Glutamatergic neuron (in vitro differentiated cells): ENCODE measurements at places on chromosomes 4 and X. TPM values are rescaled to one million over a fixed set of nuclear protein-coding genes. Genes with fewer than 3 reads are reported as not detected.
A peak's percentile ranks its signal among the peaks of the same experiment; 100 is the strongest.

Gene IL15
- total RNA-seq = not detected

Gene KLHL34
- 0.15 TPM for total RNA-seq

Gene PDGFRA
- 14.1 TPM for total RNA-seq

Gene TCEAL5
- total RNA-seq = 8.7 TPM

Gene SPATA4
- total RNA-seq = not detected

Gene DIPK2B
- total RNA-seq = not detected

Gene RIBC1
- total RNA-seq = 0.64 TPM

Gene GPR82
- not detected for total RNA-seq

Gene WDR17
- total RNA-seq = 6.3 TPM

GRCh38 chr4:128571747-128572146 lies 237.8 kb upstream of the JADE1 start:
- DNase-seq = no peak

DNA sequence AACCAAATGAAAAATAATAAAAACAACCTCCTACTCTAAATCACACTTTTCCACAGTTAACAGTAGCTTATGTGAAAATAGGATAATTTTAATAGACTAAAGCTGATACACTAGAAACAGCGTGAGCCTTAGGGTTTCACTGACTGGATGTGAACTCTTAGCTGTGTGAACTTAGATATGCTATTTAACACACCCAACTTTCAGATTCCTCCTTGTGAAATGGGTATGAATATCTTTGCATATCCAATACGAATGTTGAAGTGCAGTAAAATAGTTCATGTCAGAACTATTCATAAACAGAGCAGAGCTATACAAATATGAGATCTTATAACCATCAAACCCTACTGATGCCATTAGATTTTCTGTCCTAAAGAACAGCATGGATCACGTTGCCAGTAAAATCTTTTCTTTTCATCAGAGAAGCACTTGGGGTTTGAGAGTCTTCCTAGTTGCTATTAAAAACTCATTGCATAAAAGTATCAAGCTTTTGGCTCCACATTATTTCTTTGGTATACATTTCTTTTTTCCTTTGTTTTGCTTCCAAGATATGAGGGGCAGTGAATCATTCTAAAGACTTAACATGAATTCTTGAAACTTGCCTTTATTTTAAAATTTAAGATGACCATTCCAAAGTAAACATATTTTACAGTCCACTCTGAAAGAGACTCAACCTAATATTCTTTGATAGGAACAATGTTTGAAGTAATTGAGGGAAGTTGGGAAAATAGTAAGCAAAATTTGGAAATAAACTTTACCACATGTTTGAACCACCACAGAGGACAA lies 102.4 kb downstream of the CPE start:
- DNase-seq = no peak

DNA sequence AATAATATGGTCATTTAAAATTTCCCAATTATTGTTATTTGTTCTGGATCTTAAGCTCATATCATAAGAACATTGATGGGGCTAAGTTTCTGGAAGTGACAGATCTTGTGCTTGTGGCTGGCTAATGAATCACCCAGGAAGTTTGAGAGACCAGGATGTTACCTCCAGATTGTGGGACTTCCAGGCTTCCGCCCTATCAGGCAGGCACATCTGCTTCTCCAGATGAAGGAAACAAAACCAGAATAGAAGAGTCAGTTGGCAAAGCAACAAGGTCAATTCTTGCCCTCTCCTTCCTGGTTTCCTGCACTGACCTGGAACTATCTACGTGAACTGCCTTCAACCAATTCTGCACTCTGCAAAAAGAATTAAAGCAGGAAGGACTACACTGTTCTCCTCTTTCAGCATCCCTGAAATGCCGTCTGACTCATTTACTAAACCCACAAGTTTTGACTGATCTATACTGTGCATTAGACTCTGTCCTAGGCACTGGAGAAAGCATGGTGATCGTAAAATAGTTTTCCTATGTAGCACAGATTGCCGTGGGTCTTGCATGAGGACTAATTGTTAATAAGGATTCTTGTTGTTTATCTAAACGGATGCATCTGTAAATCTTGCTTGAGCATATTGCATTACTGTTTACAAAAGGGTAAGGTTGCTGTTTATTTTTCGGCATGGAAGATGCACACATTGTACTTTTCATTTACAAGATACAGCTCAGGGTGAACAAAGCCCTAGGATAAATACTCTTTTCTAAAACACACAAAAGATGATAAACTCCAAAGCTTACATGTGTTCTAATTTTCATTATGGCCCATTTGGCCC lies 74.6 kb downstream of the AMELX start:
- DNase-seq = no peak

- DNase-seq = no peak
Observed at GRCh38 chrX:72346302-72346949, 40.7 kb upstream of the CITED1 start.

GRCh38 chr4:40099010-40099409 lies 42.4 kb downstream of the N4BP2 start:
- no peak for DNase-seq

DNA sequence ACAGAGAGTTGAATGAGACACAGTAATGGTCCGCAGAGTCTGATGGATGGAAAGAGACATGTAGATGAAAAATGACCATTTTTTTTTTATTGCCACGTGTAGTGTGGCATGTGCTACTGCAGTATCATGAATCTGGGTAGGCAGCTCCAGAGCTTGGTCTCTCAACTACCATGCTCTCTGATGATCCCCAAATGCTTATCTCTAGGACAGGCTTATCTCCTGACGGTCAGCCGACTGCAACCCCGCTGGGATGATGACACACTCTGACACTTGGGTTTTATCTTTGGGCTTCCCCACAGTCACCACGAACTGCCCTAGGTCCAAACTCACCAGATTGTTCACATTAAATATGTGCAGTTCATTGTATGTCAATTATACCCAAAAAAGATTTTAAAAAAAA lies 239.7 kb downstream of the QDPR start:
- DNase-seq = no peak

DNA sequence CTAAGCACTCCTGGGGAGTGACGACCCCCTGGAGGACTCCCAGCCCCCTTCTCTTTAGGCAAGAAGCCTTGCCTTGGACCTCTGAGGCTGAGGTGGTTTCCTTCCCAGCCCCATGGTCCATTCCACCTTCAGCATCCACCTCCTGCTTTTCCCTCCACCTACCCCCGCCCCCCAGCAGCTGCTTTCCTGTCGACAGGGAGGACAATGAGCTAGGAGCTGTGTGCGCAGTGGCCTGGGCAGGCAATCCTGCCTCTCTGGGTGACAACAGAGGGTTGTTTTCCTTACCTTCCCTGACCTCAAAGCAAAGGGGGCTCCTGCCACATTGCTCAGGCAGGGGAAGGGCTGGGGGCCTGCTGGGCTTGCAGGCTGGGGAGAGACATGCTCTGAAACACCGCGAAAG lies 123.5 kb downstream of the BCOR start:
- peak; percentile 28 for DNase-seq
